Bone marrow (tissue), 2 donors: ENCODE measurements at places on chromosomes 2 and 18.

- DNase-seq = no peak
Observed at GRCh38 chr2:158213773-158214172, 112.1 kb downstream of the UPP2 start.

DNA sequence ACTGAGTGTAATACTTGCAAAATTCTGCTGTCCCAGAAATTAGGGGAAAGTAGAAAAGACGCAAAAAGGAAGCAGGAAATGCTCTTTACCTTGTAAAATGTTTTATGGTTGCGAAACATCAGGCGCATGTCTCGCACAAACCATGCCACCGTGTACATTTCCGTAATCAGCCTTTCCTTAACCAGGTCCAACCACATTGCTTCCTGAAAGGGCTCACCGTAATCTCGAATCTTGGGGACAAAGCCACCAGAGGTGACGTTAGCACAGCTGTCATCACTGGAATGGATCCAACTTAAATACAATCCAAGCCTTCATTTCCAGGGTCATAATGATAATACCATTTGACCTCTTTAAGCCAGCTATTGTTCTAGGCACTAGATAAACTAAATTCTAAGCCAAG is 49.3 kb downstream of the SP110 start:
- DNase-seq = no peak

GRCh38 chr2:177598326-177599138 is 206.0 kb downstream of the AGPS start:
- no peak for DNase-seq

GRCh38 chr2:134504586-134505336 is 214.0 kb downstream of the TMEM163 start:
- DNase-seq = no peak

DNA sequence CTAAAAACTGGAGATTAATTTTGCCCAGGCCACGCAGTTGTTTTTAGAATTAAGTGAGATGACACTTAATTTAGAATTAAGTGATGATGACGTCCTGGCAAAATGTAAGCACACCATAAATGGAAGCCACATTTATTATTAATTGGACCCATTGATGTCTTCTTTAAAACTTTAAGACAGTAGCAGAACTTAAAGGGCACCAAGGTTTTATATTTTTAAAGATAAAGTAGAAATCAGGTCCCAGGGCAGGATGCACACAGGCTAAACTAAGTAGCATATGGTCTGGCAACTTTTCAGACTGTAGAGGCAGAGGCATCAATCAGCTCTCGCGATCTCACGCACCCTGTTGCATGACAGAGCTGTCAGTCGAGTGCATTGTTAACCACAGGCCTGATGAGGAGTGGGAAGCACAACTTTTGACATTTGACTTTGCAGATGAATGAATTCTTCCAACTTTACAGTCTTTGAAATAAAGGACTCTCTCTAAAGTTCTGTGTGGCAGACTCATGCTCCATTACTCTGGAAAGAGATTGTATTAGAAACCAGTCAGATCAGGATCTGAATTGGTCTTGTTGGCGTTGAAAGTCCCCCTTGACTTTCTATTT is 232.4 kb downstream of the CD226 start:
- DNase-seq = no peak
